Right hindlimb (tissue), 1 donor: ENCODE measurements at places on chromosomes 5 and 9.

GRCh38 chr5:82808960-82809359, 268.2 kb downstream of the TMEM167A start:
- no peak for DNase-seq

DNA sequence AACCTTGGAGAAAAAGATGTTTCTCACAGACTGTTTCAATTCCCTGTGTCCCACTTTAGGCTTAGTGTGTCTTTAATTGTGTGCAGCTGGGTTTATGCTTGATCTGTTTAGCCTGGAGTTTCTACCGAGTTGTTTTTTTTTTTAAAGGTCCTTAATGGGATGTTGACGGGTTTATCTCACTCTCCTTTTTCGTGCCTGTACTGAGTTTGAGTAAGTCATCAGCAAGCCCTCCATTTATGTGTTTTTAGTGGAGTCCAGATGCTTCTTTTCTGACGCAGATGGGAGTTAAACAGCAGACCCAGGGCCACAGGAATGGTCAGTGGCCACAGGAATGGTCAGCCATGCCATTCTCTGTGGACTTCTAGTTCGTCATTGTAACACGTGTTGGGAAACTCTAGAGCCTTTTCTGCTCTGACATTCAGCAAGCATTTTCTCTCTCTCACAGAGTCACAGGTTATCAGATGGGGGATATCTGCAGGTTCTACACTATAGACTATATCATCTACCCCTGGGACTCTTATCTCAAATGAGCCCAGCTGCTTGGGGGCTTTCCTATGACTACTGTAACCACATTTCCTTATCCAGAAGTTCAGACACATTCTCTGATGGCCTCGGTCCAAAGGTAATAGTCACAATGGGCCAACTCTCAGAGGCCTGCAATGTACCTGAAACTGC, 190.5 kb downstream of the TTLL11 start:
- DNase-seq: peak; percentile 47

GRCh38 chr5:135456238-135457099, 4.3 kb upstream of the TIFAB start:
- peak; percentile 16 for DNase-seq

GRCh38 chr9:88949425-88949824, 41.8 kb upstream of the S1PR3 start:
- peak; percentile 79 for DNase-seq

GRCh38 chr9:111484572-111484894, 350 bp upstream of the ECPAS start:
- no peak for DNase-seq

DNA sequence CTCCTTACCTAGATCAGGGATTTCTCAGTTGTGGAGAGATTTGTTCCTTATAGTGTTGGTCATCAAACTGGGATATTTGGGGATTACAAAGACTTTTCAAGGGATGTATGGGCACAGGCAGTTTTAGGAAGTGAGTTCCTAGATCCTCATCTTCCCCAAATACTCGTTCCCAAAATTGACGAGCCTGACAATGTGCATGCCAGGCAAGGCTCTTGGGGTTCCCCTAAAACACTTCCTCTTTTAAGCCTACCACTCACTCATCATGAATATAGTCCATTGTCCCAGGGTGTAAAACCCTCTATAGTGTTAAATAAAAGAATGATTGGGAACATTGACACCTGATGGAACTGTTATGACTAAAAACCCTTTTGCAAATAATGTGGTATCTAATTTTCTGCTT, 26.4 kb downstream of the PDCD1LG2 start:
- no peak for DNase-seq

- peak; percentile 89 for DNase-seq
Observed at GRCh38 chr5:34043099-34043876, at the start of gene C1QTNF3. Gene C1QTNF3, minus strand, starts transcription at chr5:34043213. Its CDS starts 88 bp downstream, at chr5:34043125.

- DNase-seq: no peak
Observed at GRCh38 chr5:72949481-72949880, 6.4 kb upstream of the FCHO2 start.

DNA sequence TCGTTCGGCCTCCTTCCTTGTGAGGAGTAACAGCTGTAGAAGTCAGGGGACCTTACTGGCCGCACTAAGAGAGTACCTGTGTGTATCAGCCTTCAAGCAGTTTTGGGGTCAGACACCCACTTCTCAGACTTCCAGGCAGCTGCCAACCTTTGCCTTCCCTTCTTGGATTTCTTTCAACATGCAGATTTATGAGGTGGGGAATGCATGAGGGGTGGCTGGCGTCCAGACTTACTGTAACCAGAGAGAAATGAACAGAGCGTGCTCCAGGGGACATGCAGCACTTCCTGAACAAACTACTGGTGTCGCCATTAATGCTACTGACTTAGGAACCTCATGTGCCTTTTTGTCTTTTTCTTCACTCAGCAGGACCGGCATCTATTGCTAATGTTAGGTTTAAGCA, 46.7 kb downstream of the INSYN2B start:
- DNase-seq: no peak

- no peak for DNase-seq
Observed at GRCh38 chr5:126374109-126374416, 49.1 kb upstream of the GRAMD2B start.

- DNase-seq: no peak
Observed at GRCh38 chr5:149781612-149782011, 51.5 kb downstream of the PPARGC1B start.

DNA sequence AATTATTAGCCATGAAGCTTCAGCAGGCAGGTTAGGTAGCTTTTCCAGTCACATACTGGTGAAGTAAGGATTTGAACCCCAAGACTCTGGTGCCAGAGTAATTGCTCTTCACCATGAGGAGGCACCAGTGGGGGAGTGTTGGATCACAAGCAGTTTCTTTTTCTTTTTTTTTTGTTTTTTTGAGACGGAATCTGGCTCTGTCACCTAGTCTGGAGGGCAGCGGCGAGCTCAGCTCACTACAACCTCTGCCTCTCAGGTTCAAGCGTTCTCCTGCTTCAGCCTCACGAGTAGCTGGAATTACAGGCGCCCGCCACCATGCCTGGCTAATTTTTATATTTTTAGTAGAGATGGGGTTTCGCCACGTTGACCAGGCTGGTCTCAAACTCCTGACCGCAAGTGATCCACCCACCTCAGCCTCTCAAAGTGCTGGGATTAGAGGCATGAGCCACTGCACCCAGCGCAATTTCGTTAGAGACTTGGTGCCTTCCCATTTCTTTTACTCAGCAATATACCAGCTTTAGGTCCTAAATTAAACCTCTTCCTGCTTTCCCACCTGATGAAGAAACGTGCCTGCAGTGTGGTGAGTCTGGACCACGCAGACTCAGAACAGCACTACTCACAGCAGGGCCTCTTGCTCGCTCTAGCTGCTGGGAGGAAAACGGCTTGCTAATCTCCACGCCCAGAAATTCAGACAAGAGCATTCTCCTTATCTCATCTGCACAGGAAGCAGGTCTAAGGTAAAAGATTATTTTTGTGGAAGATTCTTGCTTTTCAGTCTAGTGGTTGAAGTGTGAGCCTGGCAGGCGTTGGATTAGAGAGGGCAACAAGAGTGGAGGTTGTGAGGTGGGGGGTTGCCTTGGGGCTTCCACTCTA, at the start of gene S100Z:
Gene S100Z, plus strand, starts transcription at position 596 of the 873 bp plus-strand sequence. CDS start 25,346 bp downstream, outside the sequence.
- DNase-seq: no peak

DNA sequence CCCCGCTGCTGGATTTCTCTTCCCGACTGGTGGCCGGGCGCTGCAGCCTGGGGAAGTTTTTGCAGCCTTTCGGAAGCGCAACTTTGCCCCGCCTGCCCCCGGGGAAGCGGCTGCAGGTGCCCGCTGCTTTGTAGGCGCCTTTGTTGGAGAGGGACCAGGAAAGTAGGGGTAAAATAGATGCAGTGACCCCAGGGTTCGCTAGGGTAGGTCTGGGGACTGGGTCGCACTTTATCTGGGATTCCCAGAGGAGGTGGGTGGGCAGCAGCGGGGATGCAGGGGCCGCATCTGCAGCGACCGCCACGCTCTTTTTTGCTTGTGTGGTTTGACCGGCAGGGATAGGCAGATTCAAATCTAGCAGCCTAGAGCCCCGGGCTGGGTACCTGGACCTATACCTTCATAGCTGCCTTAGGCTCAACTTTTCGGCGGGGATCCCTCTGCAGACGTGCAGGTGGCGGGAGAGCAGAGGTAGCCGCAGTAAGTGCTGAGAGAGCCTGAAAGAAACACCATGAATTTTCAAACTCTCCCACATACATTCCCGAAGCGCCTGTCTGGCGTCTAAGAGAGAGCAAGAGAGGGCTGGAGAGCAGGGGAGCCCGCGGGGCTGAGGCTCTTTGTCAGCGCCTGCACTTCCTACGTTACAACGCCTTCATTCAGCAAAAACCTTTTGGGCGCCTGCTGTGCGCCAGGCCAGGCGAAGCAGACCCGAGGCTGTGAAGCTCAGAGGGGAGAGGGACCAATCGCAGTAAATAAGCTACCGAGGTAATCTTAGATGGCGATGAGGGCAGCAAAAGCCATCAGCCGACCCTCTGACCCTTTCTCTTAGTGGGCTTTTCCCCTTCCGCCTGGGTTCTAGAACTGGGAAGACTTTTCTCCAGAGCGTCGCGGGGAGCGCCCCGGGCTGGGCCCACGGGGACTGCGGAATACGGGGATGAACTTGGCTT, 642 bp downstream of the SV2C start:
- no peak for DNase-seq

GRCh38 chr9:99809586-99810319, 11.9 kb upstream of the NR4A3 start:
- no peak for DNase-seq

DNA sequence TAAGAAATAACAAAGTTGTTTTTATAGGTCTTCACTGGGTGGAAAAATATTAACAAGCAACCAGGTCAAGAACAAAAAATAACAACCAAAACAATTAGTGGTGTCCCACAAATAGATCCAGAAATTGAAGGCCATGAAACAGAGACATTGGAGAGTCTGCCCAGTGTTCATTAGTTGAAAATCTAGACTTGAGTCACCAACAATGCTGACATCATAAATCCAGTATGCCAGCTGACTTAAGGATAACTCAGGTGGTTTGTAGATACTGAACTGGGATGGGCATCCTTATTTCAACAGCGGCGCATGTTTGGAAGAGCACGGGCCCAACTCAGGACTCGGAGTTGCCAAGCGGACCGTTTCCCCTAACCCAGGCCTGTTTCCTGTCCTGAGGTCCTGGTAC, 80.7 kb upstream of the TNFAIP8 start:
- DNase-seq: no peak

DNA sequence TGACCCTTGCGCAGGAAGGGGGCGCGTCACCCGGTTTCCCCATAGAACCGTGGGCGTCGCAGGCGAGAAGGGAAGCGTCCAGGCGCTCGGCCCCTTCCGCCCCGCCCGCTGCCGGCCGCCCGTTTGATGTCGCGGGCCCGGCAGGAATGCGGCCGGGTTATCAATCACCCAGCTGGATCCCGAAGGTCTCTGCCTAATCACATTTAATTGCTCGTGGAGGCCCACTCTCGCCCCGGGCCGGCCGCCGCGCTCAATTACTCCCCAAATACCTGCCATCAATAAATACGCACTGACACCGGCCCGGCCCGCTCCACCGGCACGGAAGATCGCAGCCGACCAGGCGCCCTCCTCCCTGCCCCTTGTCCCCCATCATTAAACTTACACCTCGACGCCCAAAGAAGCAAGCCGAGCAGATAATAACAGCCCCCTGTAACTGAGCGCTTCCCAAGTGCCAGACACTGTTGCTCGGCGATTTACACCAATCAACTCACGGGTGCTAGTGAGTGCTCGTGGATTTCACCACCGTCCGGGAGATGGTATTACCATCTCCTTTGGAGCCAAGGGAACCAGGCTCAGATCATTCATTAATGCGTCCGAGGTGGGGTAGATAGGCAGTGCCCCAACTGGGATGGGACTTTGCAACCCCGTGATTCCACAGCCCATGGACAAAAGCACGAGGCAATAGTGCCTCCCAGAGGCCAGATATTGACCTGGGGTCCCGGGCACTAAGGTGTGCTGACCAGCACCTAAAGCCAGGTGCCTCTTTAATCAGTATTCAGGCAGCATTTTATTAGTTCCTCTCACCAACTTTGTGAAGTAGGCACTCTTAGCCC, 11.3 kb downstream of the MSX2 start:
- no peak for DNase-seq

DNA sequence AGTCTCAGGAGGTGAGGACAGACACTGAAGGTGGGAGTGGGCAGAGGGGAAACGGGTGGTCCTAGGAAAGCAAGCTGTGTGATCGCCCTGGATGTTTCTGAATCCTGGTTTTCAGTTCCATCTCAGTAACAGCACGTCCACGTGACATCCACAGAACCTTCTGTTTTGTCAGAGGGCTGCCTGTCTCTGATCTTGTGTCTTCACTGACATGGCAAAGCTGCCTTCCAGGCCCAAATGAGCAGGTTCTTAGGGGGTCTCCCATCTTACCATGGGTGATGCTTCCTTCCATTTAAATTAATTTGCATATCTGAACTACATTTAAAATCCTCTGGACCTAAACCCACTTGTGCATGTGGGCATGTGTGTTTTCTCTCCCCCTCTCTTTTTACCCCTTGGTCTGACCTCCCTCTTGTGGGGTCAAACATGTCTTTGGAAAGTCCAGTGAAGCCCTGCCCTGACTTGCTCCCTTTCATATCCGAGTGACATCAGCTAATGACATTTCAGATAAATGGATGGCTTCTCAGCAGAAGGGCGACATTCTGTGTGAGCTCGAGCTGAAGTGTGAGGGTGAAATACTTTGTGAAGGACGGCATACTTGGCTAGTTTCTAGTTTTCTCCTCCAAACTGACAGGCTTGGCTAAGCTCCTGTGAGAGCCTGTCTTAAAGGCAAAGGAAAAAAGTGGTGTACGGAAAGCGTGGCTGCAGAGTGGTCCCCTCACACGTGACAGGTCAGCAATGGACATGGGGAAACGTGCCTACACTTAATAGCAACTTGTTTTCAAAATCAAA, 204.8 kb upstream of the S1PR3 start:
- no peak for DNase-seq

DNA sequence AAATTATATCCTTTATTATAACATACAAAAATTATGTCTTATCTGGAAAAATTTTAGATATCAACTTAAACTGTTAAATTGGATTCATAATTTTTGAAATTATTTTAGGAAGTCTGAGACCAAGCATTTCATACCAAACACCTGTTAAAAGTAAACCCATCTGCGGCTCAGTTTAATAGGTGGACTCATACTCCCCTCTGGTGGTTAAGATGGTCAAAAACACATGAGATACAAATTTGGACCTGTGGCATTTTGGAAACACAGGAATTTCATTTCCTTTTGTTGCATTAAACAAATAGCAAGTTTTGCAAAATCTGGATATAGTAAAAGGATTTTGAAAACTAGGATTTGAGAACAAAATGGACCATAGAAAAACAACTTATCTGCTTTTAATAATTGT, 53.7 kb downstream of the RGMB start:
- DNase-seq: no peak

GRCh38 chr5:57157131-57157530, 16.7 kb upstream of the GPBP1 start:
- no peak for DNase-seq

DNA sequence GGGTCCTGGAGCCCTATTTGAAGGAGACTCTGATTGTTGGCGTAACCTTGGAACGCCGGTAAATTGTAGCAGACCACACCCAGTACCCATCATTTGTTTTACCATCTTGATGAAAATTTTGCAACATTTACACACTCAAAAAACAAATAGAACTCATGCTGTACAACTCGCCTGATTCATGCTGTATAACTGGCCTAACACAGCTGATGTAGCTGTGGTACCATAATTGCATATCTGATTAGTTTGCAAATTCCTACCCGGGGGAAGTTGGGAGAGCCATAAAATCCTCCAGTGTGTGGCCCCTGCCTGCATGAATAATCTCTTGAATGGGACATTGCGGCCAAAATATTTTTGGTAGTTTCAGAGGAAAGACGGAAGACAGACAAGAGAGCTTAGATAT, 9.7 kb downstream of the NIPAL4 start:
- no peak for DNase-seq

- DNase-seq: no peak
Observed at GRCh38 chr5:160097991-160098390, 21.3 kb downstream of the PWWP2A start.
